ENCODE measurements at places on chromosomes 7 and 10.
A peak's percentile ranks its signal among the peaks of the same experiment; 100 is the strongest.

DNA sequence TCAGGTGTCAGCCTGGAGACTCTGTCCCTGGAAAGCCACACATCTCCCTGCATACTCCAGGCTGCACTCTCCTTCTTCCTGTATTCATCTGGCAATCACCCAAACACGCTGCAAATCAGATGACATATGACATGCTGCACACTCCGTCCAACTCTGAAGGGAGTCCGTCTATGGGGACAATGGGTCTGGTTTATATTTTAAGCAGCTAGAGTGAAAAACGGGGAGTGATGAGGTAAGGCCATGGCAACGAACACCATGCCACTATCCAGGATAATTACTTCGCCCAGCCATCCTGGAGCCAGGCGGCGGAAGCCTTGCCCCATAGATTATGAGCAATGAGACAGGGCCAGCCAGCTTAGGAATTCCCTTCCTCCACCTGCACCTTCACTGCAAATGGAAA, 140.1 kb downstream of the PLXNA4 start:
- DNase-seq = no peak

- no peak for DNase-seq
These were observed 2.6 kb downstream of the ALDH18A1 start for GRCh38 chr10:95653895-95654294.

- DNase-seq = no peak
These were observed 181.2 kb upstream of the KCND2 start for GRCh38 chr7:120091807-120092206.

- peak; percentile 75 for DNase-seq
These were observed 816 bp upstream of the LRRC4 start for GRCh38 chr7:128031901-128032604.

DNA sequence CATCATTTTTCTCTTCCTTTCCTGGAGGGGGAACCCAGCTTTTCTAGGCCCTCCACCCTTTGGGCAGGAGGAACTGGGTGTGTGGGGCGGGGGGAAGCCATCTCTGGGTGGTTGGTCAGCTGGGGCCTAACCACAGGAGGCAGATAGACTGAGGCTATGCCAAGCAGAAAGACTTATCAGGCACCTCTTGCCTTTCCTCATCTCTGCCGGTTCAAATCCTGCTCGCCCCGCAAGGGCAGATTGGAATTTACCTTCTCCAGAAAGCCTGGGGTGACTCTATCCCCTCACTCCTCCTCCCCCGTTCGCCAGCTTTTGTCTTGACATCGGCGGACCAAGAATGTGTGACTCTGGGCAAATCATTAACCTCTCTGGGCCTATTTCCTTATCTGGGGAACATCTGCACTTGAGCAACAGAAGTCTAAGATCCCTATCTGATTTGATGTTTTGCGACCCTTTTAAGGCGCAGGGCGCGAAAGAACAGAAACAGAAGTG, 584 bp upstream of the GARS1 start:
- no peak for DNase-seq

DNA sequence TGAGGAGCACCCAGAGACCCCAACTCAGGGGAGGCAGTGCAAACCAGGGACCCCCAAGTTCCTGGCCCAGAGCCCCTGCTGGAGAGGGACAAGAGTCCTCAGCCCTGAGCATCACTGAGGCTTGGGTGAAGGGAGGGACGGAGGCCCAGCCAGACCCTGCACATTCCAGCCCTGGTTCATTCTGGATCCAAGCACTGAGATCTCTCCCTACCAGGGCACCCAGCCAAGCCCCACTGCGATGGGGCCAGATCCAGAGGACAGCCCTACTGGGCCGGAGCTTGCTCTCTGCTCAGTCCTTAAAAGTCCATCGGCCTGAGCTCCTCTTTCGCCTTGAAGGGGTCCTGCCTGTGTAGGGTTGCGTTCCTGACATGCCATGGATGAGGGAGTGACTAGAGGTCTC, 40.5 kb upstream of the RABGEF1 start:
- DNase-seq = no peak

GRCh38 chr7:130070861-130071622, 708 bp downstream of the KLHDC10 start:
- DNase-seq = peak; percentile 19

DNA sequence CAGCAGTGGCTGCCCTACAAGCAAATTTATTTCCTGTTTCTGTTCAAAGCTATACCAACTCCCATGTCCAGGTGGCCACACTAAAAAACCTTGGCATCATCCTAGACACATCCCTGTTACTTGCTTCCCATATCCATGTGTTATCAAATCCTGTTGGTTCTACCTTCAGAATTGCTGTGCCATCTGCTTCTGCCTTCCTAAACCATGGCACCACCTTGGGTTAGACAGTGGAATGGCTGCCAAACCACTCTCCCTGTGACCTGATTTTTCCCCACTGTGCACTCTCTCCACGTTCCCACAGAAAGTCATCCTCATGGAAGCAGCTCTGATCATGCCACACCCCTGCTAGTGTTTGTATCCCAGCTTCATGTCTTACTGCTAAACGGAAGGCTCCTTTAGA, 697.6 kb upstream of the GALNT17 start:
- DNase-seq = no peak

GRCh38 chr10:9625304-9625703, 1392.4 kb upstream of the CELF2 start:
- DNase-seq = no peak

All from NCI-H526 treated with DMSO at 0.1 percent for 48 hours (cell line).